ENCODE measurements at places on chromosomes 11 and 22.
A peak's percentile ranks its signal among the peaks of the same experiment; 100 is the strongest.

DNA sequence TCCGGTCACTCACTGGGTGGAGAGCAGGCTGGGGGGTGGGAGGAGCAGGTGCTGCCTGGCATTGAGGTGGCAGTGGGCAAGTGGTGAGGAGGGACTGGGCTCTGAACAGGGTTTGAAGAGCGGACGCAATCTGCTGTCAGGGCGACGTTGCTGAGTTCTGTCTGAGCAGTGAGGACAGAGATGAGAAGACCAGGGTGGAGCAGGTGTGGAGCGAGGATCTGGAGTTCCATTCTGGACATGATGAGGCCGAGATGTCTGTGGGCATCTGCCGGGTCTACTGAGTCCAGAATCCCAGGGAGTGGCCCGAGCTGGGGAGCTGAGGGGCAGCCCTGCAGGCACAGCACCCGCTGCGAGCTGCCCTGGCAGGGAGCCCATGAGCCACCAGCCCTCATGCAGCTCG, 2.2 kb upstream of the MOV10L1 start:
- no peak for DNase-seq

GRCh38 chr22:44869196-44869595, 116.8 kb downstream of the ARHGAP8 start:
- no peak for DNase-seq

GRCh38 chr22:47564158-47564450, 801.7 kb downstream of the TBC1D22A start:
- DNase-seq, result no peak

DNA sequence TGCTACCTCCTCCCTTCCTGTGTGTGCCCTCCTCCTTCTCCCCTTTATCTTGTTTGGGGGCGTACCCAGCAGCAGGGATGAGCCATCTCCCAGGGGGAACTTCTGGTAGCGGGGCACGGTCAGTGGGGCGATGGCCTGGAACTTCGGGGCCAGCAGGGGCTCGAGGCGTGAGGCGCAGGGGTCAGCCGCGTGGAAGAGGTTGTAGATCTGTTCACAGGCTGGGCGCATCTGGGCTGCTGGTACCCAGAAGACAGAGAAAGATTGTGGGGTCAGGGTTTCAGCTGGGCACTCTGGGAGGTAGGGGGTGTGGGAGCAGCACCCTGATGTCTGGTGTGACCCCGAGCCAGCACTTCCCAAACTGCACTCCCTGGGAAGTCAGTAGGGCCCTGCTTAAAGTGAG, 9.1 kb downstream of the PITPNM1 start:
- DNase-seq, result no peak

- DNase-seq, result no peak
These were observed 5.8 kb downstream of the MYOD1 start for GRCh38 chr11:17725174-17725573.

DNA sequence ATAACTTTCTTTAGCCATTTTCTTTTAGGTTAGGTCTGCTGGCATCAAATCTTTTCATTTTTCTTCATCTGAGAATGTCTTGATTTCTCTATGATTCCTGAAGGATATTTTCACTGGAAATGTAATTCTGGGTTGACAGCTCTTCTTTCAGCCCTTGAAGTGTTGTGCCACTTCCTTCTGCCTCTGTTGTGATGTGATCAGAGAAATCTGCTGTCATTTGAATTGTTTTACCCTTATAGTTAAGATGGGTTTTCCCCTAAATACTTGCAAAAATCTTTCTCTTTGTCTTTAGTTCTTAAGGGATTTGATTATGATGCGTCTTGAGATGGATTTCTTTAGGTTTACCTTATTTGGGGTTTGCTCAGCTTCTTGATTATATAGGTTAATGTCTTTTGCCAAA, 23.0 kb downstream of the USP47 start:
- no peak for DNase-seq

GRCh38 chr22:46357711-46358520, 22.4 kb downstream of the TRMU start:
- no peak for DNase-seq

DNA sequence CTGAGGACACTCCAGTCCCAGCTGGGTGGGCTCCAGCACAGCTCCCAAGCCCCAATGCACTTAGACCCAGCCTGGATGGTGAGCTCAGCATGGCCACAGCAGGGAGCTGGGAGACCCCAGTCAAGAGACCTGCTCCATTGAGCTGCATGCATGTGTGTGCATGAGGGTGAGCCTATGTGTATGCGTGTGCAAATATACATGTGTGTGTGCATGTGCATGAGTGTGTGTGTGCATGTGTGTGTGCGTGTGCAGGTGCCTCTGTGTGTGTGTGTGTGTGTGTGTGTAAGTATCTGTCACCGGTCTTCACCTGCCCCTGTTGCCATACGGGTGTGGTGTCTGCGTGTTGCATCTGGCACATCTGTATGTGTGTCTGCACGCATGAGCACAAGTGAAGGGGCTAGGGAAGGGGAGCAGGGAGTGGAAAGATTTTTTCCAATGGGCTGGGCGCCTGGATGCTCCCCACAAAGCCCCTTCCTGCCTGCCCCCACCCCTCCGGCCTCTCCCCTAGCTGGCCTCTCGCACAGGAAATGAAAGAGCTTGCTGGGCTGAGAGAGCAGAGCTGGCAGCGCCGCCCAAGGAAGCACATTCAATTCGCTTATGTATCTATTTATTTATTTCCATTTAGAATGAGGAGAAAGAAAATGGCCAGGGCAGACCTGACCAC, 4.1 kb downstream of the TSPAN32 start:
- DNase-seq, result no peak

- DNase-seq, result no peak
These were observed 4.7 kb upstream of the B3GAT1 start for GRCh38 chr11:134416726-134417125.

- DNase-seq, result no peak
These were observed 26.6 kb downstream of the P2RY2 start for GRCh38 chr11:73244589-73245240.

GRCh38 chr22:30561402-30562189, 12.9 kb downstream of the GAL3ST1 start:
- no peak for DNase-seq

- DNase-seq, result no peak
These were observed 28.6 kb downstream of the USH1C start for GRCh38 chr11:17515443-17516176.

DNA sequence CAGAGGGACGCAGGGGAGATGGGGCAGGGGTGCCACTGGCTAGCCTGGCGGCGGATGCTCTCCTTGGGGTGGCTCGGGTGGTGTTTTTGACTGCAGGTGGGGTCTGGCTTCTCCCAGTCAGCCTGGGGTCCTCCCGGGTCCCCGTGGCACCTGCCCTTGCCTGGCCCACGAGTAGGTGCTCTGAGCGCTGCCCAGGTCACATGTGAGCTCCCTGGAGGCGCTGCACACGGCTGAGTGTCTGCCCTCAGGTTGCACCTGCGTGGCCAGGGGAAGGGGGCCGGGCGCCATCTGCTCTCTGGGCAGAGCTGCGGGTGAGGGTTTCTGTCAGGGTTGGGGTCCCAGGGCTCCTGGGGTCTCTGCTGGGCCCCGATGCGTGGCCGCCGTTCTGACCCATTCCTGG, 5.2 kb downstream of the TSPAN4 start:
- DNase-seq, result no peak

DNA sequence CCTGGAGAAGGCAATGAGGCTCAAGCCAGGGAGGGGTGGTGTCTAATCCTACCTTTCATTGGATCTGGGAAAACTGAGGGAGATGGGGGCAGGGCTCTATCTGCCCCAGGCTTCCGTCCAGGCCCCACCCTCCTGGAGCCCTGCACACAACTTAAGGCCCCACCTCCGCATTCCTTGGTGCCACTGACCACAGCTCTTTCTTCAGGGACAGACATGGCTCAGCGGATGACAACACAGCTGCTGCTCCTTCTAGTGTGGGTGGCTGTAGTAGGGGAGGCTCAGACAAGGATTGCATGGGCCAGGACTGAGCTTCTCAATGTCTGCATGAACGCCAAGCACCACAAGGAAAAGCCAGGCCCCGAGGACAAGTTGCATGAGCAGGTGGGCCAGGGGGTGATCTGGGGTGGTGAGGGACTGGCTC, at the start of gene FOLR1:
FOLR1 (plus strand) TSS at position 180 of the 421 bp plus-strand sequence; CDS start at position 214, 34 bp downstream.
- no peak for DNase-seq

- DNase-seq, result no peak
These were observed 86.1 kb downstream of the ARHGAP8 start for GRCh38 chr22:44838316-44839016.

DNA sequence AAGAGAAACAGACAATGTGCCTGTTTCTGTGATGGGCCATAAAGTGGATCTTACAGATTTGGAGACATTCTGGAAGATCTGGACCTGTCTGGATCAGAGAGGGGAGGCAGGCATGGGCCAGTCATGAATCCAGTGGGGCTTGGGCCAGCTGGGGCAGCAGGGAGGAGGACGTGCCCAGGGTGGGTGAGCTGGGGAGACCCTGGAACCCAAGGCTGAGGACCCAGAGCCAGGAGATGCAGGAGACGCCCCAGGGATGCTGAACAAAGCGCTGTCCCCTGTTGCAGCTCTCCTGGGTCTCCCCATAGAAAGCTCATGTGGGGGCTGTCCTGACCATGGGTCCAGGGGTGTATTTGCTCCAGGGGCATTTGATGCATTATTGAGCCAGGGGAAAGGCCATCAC, 1.5 kb upstream of the APOBEC3A start:
- no peak for DNase-seq

- DNase-seq, result no peak
These were observed 169.0 kb downstream of the BUD13 start for GRCh38 chr11:116603728-116604323.

- DNase-seq, result no peak
These were observed 22.0 kb upstream of the P2RY6 start for GRCh38 chr11:73249853-73250783.

DNA sequence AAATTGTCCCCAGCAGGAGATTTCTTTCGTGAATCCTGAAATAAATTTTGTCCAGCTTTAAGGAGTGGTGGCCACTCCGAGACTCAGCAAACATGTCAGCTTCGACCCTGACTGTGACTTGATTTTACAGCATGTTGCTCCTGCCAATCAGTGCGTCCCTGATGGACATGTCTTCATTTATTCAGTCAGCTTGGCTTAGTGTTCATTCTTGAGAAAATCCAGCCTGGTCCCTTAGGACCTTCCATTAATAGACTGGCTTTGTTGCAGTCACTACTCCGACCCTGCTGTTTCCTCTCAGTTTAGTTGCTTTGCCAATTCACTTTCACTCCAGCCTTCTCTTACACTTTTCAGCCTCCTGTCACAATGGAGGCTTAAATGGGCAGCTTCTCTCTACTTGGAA, 30.5 kb downstream of the TMPRSS5 start:
- DNase-seq, result no peak

DNA sequence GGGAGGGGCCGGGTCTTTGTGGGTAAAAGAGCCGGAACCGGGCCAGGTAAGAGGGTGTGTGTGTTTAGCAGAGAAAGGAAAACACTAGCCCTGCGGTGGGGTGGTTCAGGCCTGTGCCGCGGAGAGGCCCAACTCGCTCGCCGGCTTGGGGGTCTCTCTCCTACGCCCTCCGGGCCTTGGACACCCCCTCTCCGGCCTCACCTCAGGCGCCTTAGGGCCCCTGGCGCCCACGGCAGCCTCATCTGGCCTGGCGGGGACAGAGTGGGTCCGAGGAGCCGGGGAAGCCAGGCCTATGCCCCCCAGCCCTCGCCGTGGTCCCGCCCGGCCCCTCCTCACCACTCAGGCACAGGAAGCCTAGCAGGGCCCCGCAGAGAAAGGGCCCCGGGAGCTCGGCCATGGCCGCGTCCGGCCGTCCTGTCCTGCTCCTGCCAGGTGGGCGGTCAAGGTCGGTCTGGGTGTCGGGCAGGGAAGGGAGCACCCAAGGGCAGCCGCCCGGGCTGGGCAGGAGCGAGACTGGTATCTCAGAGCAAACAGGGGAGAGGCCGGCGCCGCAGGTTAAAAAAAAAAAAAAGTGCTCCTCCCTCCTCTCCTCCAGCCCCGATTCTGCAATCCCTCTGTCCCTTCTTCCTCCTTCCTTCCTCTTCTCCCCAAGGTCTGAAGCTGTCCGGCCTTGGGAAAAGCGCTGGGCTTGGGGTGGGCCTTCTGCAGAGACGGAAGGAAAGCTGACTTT, at the start of gene VSIG2:
VSIG2 (minus strand) TSS at position 515 of the 730 bp plus-strand sequence; CDS start at position 397, 118 bp downstream.
- DNase-seq, result peak; percentile 69

- DNase-seq, result no peak
These were observed 466.8 kb downstream of the SOX6 start for GRCh38 chr11:15889363-15890030.

GRCh38 chr22:29150701-29151100, 55.0 kb upstream of the EMID1 start:
- no peak for DNase-seq

- no peak for DNase-seq
These were observed 90.2 kb upstream of the CARD18 start for GRCh38 chr11:105229761-105230160.

- no peak for DNase-seq
These were observed 50.8 kb downstream of the FLRT1 start for GRCh38 chr11:64086258-64087123.

GRCh38 chr11:35980686-35981390, 37.0 kb downstream of the LDLRAD3 start:
- DNase-seq, result no peak

DNA sequence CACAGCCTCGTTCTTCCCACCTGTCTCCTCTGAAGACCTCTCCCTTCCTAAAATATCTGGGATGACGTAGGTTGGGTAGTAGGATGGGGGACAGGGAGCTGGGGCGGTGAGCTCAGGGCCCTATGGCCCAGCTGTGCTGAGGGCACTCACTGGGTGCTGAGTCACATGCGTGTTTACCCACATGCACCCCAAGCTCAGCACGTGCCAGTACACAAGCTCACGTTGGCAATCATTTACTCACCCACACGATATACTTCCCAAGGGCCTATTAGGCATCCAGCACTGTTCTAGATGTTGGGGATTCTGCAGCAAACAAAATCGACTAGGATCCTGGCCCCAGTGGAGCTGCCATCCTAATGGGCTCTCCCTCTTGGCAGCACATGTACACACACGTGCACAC, 28.7 kb downstream of the ARAP1 start:
- no peak for DNase-seq

DNA sequence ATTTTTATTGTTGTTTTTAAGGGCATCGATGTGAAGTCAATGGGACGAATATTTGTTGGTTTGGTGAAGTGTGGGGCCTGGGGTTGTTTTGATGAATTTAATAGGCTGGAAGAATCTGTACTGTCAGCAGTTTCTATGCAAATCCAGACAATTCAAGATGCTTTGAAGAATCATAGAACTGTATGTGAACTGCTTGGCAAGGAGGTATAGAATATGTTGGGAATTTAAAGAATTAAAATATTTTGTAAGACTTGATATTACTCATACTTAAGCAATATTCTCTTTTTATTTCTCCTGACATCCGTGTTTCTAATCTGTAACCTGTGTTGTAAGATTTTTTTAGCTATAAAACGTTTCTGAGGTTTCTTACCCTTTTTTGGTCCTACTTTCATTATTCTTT, 61.6 kb downstream of the DYNC2H1 start:
- DNase-seq, result no peak

GRCh38 chr11:15258433-15259165, 143.9 kb downstream of the INSC start:
- DNase-seq, result no peak

GRCh38 chr11:77187776-77188632, 60.0 kb downstream of the MYO7A start:
- peak; percentile 83 for DNase-seq

- DNase-seq, result no peak
These were observed 49.1 kb downstream of the XKR3 start for GRCh38 chr22:16776080-16776479.

GRCh38 chr11:12280199-12280837, 97.1 kb upstream of the PARVA start:
- DNase-seq, result no peak

- DNase-seq, result peak; percentile 39
These were observed at the start of gene FOXRED2 for GRCh38 chr22:36506637-36507517. FOXRED2 (minus strand) TSS chr22:36507040; CDS start chr22:36506422, 618 bp downstream.

- no peak for DNase-seq
These were observed 2.2 kb upstream of the NEFH start for GRCh38 chr22:29477723-29478318.

- no peak for DNase-seq
These were observed 15.0 kb upstream of the RHOD start for GRCh38 chr11:67041602-67042001.
